ENCODE measurements at places on chromosomes 2 and 18.

GRCh38 chr2:175010848-175011254, 5.7 kb upstream of the CHN1 start:
- no peak for DNase-seq

DNA sequence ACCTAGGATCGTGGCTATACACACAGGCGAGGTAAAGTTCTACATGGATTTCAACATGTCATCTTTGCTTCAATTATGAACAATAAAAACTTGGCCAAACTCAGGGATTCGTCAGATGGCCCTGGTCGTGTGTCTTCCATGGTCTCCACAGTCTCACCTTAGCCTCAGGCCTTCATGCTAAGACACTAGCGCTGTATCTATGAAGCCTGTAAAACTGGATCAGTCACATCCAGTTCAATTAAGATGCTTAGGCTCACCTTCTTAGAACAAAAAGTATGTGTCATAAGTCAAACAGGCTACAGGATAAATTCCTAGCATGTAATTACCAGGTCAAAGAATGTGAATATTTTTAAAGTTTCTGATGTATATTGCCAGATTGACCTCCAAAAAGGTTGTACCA, 113.7 kb upstream of the NRP2 start:
- no peak for DNase-seq

DNA sequence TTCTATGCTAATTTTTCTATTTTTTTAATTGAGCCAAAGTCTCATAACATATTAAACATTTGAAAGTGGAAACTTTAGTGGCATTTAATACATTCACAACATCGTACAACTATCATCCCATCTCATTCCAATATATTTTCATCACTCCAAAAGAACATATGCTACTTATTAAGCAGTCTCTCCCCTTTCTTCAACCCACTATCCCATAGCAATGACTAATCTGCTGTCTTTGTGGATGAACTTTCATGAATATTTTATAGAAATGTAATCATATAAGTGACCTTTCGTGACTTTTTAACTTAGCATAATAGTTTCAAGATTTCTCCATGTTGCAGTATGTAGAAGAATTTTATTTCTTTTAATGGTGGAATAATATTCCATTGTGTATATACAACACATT, 90.3 kb downstream of the CCDC178 start:
- DNase-seq, result peak; percentile 2

- peak; percentile 19 for DNase-seq
Observed at GRCh38 chr2:144330951-144331673, 188.8 kb downstream of the ZEB2 start.

- DNase-seq, result peak; percentile 40
Observed at GRCh38 chr2:73243884-73244570, 9.9 kb downstream of the CCT7 start.

- DNase-seq, result no peak
Observed at GRCh38 chr2:224601923-224602322, 16.8 kb upstream of the CUL3 start.

GRCh38 chr2:235668782-235669181, 174.9 kb downstream of the AGAP1 start:
- no peak for DNase-seq

- peak; percentile 73 for DNase-seq
Observed at GRCh38 chr2:132547090-132547687, 122.8 kb downstream of the LYPD1 start.

DNA sequence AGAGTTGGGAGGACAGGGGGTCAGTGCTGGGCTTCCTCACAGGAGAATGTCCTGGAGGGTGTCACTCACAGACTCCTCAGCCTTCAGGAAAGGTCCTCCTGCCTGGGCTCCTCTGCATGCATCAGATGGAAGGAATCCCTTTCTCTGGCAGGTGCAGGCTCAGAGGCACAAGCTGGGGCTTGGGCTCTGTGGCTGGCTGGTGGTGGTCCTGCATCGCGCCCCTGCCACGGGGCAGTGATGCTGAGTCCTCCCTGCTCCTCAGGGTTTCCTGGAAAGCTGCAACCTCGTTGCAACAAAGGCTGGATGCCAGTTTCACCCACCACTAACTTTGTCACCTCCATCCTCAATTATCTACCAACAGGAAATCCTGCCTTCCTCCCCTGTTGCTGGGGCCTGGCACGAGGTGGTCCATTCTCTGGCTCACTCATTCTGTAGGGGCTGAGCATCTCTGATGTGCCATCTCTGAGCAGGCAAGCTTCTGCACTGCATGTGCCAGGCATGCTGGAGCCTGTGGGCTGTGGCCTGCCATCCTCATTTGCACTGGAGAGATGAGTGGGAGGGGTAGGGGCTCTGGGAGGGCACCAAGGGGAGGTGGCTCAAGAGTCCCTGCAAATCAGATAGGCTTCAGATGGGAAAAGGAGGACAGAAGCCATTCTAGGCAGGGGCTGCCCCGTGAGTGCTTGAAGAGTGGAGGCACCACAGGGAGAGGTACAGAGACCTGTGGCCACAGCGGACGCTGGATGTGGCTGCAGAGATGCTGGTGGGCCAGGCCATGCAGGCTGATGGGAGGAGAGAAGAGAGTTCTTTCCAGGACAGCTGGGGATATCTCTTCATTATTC, 272.6 kb upstream of the HS6ST1 start:
- DNase-seq, result no peak

GRCh38 chr2:203246646-203247045, 7.8 kb downstream of the CYP20A1 start:
- no peak for DNase-seq

DNA sequence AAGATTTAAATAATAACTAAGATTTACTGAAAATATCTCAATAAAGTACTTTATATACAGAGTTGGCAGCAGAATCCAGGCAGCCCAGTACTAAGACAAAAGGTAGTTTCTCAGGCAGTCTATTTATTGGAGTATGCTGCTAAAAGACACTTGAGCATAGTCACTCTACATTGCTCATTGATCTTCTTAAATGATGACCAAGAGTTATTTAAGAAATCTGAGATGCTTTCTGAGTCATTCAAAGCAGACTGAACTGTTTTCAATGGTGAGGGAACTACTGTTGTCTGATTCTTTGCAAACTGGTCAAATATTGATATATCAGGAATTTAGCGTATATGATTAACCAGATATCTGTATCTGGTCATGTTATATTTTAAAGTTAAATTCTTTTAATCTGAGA, 133.6 kb downstream of the PHLPP1 start:
- DNase-seq, result peak; percentile 61

DNA sequence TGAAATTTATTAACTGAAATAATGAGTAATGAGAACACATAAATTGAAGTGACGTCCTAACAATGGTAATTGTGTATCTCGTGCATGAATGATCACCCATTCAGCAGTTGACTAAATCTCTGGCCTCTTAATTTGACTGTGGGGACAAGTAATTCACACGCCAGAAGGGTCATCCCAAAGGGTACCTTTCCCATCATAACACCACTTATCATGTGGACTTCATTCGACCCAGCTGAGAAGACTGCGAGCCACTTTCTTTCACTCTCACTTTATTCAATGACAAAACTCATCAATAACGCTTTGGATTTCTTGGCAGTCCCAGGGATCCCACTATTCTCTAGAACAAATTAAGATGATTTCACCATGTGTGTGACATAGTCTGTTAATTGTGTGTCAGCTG, 62.7 kb upstream of the LYPD1 start:
- no peak for DNase-seq

DNA sequence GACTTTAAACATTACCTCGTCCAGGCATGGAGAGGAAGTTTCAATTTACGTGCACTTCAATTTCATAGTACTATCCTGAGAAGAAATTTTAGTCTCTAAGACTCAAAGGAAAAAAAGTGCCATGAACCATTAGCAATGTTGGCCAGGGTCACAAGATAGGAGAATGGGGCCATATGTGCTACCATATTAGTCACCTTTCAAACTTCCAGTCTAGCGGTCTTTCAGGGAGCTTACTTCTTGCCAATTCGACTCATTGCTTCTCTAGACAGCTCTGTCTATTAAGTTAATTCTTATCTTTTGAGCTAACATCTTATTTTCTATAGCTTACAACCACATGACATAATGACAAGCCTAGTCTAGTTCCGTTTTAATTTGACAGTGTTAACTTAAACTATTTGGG, 129.1 kb downstream of the ANKRD44 start:
- DNase-seq, result peak; percentile 74

DNA sequence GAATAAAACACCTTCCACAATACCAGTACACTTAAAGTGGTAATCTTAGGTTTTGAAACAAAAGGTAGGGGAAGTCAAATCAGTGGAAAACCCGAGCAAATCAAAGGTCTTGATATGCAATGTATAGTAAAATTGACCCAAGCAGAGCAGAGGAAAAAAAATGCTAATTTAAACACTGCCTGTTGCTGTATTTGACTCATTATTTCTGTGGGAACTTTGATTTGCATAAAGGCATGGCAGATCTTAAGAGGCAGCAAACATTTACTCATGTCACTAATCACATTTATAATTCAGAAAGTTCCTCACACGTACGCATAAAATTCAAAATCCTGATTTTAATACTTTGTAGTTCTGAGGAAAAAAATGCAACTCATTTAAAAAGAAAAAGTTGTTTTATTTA, 64.4 kb downstream of the IKZF2 start:
- DNase-seq, result no peak

- no peak for DNase-seq
Observed at GRCh38 chr2:64023485-64024258, 4.4 kb upstream of the VPS54 start.

DNA sequence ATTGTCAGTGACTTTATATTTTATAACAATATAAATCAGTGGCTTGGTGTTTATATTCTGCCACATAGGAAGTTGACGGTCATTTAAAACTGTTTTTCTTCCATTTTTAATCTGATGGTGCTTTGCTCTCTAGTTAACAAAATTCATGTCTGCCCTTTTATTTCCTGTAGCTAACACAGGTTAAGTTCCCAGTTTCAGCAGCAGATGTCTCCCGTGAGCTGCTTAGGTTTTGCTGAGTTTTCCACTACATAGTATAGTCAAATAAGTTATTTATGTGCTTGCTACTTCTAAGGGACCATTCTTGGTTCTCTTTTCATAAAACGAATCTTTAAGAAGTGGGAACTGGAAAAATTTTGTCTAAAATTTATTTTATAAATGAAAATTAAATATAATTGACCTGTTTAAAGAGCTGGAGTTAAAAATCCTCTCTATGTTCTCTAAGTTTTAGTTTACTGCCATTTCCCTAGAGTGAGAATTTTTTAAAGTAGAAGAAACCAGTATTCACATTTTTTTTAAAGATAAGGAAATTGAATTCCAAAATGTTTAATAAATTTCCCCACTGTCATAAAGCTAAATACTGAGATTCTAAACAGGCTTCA, 20.6 kb downstream of the HTR2B start:
- DNase-seq, result peak; percentile 77

- DNase-seq, result no peak
Observed at GRCh38 chr2:38960609-38961320, 71.1 kb downstream of the ARHGEF33 start.

DNA sequence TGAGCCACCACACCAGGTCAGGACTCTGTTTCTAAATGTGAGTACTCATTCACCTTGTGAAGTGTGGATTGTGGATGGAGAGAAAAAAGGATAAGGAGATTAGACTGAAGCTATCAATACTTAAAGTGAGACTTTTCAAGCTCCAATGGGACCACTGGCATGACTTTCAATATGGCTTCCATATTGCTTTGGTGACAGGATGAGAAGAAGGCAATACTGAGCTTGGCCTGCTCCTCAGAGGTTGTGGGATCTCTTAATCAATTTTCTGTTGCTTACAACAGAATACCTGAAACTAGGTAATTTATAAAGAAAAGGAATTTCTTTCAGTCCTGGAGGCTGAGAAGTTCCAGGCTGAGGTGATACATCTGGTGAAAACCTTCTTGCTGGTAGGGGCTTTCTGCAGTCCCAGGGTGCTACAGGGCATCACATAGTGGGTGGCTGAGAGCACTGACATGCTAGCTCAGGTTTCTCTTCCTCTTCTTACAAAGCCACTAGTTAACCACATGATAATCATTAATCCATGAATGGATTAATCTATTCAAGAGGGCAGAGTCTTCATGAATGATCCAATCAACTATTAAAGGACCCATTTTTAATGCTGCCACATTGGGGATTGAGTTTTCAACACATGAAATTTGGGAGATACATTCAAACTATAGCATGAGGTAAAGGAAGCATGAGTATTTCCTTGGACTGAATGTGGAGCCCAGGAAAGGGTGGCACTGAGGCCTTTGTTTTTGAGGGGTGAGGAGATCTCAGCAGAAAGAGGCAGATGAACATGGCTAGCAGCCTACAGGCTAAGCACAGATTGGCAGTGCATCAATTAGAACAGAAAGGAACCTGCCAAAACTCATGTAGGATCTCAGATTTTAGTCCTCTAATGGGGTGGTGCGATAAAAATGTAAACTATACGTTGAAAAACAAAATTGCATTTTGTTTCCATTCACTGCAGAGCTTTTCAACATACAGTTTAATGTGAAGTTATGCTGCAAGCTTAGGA, 274.5 kb downstream of the PIK3C3 start:
- DNase-seq, result no peak

DNA sequence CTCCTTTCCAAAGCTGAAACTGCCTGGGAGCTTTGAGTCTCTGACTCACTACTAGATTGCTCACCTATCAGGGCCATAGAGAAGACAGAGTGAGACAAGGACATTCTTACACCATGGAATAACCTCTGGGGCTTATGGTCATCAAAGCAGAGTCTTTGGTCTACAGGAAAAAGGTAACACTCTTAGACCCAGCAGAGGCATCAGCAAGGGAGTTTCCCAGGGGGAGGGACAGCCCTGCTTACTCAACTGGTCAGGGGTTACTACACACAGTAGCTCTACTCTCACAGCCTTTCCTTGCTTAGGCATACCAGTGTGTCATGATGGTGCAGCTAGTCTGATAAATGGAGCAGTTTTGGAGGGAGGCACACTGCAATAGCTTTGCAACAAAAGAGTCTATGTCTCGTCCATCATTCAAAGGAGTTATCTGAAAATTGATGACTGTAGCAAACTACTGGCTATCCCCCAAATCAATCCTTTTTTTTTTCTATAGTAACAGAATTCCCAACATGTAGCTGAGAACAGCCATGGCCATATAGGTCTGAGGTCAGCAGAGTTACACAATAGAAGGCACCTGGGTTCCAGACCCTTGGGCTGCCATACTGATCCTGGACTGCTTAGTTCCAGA, 22.4 kb upstream of the CD28 start:
- DNase-seq, result peak; percentile 94

GRCh38 chr2:64246962-64247361, 102.7 kb upstream of the PELI1 start:
- DNase-seq, result no peak

DNA sequence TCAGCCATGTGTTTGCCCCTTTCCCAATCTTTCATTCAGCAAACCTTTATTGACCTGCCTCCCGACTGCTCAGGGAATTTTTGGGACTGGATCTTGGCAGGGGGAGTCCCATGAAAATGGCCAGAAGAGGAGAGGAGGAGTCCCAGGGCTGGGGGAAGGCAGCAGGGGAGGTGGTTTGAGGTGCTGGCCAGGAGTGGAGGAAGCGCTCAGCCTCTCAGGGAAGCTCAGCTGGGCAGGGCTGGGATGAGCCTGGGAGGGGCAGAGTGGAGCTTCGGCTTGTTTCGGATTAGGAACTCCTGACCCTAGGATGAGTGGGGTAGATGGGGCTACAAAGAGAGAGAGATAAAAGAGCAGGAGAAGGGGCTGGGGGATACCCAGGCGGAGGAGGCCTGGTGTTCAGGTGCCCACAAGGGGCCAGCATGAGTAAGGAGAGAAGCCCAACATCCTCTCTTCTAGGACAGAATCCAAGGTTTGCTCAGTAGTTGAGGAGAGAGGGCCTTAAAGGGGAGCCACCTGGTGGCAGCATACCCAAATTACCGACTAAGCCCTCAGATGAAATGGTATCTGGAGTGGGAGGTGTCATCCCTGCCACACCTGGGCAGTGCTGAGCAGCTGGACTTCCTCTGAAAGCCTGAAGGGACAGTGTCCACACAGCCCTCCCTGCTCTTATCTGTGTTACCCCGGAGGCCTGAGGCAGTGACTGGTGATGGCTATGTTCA, 91.1 kb downstream of the INHBB start:
- peak; percentile 46 for DNase-seq

All from fibroblast of mammary gland (primary cell).